ENCODE measurements at places on chromosomes 7 and 10.

DNA sequence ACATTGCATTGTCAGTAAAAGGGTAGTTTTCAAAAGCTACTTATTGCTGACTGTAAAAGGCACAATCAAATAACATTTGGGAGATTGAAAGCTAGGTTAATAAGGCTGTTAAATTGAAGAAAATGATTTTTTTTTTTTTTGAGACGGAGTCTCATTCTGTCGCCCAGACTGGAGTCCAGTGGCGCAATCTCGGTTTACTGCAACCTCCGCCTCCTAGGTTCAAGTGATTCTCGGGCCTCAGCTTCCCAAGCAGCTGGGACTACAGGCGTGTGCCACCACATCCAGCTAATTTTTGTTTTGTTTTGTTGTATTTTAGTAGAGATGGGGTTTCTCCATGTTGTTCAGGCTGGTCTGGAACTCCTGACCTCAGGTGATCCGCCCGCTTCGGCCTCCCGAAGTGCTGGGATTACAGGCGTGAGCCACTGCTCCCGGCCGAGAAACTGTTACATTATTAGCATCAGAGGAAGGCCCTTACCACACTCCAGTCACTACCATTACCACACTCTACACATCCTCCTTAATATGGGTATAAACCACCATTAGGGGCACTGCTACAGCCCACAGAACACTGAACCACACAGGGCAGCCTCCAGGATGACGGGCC, 1.0 kb downstream of the CYP51A1 start:
- no peak for DNase-seq

- DNase-seq: no peak
These were observed 9.5 kb upstream of the FRA10AC1 start for GRCh38 chr10:93711891-93712290.

DNA sequence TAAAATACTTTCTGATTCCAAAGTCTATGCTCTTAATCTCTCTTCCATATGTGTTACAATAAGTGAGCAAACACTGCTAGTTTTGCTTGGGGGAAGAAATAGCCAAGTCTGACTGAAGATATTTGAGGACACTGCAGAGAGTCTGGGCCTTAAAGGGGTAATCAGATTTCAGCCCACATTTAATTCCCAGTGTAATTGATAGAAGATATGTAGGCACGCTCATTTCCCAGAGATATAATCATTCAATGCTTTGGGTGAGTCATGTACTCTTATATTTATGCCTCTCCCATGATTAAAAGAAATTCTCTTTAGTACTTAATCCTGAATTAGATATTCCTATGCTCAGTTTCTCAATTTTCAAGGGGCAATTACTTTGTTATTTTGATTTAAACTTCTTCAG, 178.1 kb upstream of the POM121L12 start:
- no peak for DNase-seq

DNA sequence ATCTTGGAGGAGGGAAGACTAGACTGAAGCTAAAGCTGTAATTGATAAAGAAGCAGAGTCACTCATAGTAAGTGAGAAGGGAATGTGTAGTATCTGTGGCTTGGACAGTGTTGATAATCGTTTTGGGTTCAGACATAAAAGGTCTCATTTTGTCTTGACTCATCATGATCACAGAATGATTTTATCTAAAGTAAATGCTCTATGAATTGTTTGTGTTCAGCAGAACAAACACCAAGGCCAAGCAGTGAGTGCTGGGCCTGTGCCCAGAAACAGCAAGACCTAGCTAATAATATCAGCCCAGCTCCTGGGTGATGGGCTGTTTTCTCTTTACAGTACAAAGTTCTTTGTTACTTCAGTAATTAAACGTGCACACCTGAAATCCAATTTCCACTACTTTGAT, 26.7 kb upstream of the CD36 start:
- no peak for DNase-seq

GRCh38 chr10:132319853-132320653, 11.9 kb upstream of the LRRC27 start:
- DNase-seq: no peak

- DNase-seq: no peak
These were observed 44.6 kb upstream of the DLG5 start for GRCh38 chr10:77970869-77971803.
